ENCODE measurements at places on chromosomes 4 and X.

GRCh38 chr4:113643505-113643904 lies 118.0 kb downstream of the CAMK2D start:
- DNase-seq: no peak

DNA sequence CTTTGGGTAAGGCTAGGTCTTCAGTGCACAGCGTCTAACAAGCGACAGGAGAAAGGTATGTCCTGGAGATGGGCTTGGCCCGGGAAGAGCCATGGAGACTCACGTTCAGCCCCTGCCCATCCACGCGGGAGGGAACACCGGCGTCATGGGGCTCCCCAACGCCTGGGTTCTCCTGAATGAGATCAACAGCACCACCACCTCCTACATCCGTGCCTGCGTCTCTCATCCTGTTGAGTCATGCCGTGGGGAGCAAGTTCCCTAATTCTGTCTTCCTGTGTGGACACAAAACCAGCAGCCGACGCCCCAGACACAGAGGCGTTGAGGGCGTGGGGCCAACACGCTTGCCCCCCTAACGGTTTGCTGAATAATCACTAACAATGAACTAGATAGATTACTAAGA lies 20.1 kb upstream of the IL3RA start:
- peak; percentile 15 for DNase-seq

DNA sequence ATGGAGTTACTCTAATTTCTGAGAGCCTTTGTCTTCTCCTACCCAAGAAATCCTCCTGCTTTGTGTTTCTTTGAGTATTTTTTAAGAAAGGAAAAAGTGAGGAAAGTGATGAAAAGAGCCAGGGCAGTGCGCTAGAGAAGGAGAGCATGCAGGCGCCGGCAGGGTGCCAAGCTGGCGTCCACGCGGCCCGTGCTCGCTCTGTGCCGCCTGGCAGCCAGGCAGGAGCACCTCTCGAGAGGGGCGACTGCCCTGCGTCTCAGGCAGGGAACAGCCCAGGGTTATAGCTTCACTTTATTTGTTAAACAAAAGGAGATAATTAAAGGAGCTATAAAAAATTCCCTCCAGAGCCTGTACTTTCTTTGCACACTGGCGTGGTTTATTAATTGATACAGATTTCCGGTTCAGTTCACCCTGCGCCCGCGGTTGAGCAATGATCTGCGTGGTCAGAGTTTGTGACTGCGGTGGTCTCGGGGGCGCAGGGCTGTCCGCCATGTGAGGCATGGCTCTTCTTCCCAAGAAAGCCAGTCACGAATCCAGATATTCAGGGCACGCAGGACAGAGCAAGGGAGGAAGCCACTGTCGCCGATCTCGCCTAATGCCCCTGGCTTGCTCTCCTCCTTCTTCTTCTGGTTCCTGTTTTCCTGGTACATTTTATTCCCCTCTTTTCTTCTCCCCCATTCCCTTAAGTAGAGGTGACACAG lies 110.8 kb upstream of the PAQR3 start:
- DNase-seq: no peak

DNA sequence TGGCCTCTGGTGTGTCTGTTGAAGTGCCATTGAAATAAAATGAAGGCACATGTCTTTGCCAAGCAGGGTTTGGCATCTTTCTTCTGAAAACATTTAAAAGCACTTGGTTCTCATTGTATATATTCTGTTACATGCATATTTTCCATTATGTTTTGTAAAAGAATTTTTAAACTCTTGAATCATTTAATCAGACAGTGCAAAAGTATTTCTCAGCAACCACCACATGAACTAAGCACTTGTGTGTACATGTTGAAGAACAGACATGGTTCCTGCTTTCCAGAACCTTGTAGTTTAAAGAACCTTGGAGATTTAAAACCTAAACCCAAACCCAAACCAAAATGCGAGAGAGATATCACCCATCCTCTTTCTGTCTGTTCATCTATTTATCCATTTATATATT lies 220.3 kb upstream of the GIMD1 start:
- no peak for DNase-seq

GRCh38 chr4:76585272-76585671 lies 150.2 kb downstream of the SHROOM3 start:
- no peak for DNase-seq

DNA sequence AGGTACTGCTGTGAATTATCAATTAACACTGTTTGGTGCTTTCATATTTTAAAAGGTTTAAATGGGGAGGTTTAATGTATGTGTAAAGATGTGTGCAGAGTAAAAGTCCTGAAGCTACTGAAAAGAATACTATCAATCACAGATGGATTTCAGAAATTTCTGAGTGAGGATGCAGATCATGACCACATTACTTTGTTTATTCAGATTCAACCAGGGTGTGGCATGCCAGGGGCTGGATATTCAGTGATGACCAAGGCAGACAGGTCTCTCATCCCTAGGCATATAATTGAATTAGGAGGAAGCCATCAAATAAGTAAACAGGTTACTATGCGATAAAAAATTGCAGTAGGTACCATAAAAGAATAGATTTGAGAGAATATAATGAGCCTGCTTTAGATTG lies 28.0 kb upstream of the ANKRD50 start:
- DNase-seq: no peak

GRCh38 chr4:5524446-5525299 lies 183.7 kb downstream of the EVC2 start:
- DNase-seq: no peak

DNA sequence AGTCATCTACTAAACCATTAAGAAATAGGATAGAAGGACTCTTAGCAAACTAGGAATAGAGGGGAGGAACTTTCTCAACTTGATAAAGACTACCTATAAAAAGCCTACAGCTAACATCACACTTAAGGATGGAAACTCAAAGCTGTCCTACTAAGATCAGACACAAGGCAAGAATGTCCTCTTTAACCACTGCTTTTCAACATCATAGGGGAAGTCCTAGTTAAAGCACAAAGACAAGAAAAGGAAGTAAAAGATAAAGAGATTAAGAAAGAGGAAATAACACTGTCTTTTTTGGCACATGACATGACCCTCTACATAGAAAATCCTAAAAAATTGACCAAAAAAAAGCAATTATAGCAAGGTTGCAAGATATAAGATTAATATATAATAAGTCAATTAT lies 136.6 kb downstream of the FBXW7 start:
- no peak for DNase-seq

DNA sequence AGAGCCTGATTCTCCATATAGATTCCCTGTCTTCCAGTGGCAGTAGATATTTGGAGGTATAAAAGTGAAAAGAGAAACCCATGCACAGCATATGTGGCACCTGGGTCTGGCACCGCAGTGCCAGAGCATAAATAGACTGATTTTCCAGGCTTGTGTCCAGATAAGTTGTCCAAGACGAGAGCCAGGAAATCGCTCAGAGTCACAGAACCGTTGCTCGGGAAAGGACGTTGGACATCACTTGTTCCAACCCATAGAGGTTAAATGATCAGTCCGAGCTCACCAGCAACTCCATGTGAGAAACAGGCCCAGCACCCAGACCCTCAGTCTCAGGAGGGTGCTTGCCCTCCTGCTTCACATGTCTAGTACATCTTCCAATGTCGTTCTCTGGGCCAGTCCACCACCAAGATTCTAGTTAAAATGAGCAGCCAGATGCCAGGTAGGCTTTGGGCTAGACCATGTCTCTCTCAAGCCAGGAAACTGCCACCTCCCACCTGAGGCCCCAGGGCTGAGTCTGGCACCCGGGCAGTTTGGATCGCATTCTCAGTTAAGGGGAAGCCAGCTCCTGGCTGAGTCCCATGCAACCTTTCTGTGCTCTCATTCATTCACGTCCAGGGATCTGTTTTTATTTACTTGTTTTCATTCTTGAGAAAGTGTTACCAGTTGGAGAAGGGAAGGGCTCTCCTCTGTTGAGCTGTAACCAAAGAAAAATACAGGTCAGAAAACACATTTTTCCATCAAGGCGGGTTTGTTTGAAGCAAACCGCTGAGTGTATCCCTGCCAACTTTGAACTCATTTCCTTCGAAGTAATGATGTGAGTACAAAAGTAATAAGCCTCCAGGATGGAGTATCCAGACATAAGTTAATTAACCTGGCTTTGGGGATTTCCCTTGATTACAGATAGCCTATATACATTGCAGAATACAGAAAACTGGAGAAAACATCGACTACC lies 91.7 kb downstream of the PHOX2B start:
- DNase-seq: no peak

DNA sequence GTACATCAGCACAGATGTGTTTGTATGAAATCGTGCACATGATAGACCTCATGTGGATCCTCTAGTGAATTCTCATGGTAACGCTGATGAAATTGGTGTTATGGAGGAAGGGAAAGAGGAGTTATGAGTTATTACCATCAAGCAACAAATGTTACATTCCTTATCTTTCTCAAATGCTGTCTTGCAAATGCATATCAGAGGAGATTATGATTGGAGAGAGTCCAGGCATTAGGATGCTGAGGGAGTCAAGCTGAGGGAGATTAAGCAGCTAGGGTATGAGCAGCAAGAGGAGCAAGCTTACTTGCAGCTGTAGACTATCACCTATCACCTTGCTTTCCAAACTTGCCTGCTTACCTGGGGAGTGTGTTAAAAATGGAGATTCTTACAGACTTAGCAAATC lies 36.8 kb upstream of the SFRP2 start:
- DNase-seq: no peak

- DNase-seq: no peak
Measured at GRCh38 chr4:164424846-164425245, 329.1 kb upstream of the SMIM31 start.

GRCh38 chr4:152165146-152165545 lies 370.7 kb downstream of the FBXW7 start:
- no peak for DNase-seq

DNA sequence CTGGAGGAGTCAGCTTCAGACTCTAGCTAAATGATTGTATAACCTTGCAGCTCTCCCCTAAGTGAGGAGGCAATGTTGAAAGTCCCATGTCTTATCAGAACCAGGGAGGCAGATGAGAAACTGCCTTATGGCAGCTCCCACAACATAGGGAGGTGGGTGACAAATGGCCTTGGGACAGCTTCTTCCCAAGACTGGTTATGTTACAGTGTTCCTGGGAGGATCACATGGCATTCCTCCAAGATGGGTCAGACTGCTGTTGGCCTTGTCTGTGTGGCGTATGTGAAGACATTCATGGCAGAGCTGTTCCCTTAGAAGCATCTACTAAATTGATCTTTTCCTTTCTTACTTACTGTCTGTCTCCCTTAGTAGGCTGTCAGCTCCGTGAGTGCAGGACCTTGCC lies 42.0 kb downstream of the HPRT1 start:
- no peak for DNase-seq

GRCh38 chr4:156929386-156930105 lies 42.1 kb downstream of the PDGFC start:
- no peak for DNase-seq

DNA sequence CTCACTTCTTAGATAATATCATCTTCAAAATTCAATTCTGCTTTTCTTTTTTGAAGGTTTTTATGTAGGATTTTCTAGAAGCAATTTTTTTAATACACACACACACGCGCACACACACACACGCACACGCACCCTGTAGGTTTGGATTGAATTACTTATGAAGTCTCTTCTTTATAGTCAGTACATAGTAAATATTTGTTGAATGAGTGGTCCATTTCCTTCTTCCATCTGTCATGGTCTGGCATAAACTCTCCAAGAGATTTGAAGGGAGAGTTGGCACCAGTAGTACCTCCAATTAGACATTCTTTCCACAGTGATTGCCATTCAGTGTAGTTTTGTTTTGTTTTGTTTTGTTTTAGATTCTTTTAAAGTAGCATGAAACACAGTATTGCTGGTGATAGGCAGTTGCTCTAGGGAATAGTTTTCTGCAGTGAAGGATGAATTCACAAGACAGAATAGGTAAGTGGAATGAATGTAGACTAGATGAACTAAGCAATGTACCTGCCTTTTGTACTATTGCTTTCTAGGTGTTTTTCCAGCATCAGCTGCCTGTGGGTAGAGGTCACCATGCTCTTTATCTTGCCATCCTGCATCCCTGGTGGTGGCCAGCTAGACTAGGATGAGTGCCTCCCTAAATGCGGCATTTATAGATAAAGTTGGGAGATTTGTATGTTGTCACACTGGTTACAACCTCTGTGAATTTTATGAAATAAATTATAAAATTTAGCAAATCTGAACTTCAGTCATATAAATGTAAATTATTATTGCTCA lies 20.5 kb downstream of the PDLIM5 start:
- no peak for DNase-seq

GRCh38 chr4:112201915-112202505 lies 29.6 kb upstream of the AP1AR start:
- DNase-seq: no peak

DNA sequence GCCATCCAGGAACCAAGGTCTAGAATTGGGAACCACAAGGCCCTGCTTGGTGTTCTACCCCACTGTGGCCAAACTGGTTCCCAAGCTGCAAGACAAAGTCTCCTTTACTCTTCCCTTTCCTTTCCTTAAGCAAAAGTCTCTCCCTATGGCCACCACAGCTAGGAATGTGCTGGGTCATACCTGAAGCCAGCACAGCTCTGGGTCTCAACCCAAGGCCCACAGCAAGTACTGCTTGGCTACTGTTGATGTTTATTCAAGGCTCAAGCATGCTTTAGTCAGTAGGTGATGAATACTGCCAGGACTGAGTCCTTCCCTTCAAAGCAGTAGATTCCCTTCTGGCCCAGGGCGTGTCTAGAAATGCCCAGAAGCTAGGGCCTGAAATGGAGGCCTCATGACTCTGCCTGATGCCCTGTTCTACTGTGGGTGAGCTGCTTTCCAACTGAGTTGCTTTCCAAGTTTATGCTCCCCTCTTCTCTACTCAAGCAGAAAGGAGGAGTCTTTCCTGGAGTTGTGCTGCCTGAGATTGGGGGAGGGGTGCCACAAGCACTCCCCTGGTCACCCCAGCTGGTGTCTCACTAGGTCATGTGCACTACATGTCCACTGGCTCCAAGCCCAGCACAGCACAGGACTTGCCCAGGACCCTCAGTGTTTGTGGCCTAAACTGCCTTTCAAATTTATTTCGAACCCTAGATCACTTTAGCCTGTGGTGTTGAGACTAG lies 44.9 kb downstream of the STAP1 start:
- no peak for DNase-seq

DNA sequence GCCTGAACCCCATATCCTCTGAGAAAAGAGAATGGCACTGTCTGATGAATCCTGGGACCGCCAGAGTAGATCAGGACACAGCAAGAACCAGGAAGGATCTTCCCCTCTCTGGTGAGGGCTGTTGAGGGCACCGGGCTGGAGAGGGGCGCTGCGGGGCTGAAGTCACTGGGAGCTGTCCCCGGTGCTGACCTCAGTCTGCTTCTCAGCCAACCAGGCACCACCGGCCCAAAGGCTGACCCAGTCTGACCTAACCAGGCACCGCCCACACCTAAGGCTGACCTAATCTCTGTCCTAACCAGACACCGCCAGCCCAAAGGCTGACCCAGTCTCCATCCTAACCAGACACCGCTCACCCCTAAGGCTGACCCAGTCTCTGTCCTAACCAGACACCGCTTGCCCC lies 82.8 kb downstream of the CPZ start:
- DNase-seq: no peak

DNA sequence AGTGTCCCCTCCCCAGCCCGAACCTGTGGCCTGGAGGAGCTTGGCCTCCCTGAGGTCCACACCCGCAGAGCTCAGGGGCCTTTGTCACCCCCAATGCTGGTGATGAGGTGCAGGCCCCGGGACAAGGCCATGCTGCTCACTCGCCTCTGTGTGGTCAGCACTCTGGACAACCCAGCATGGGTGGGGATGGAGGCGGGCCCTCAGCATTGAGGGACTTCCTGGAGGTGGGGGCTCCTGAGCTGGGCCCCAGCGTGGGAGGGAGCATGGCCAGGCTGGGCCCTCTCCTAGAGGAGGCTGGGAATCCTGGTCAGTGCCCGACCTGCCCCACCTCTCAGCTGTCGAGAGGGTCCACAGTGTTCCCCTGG lies 30.6 kb downstream of the TACC3 start:
- DNase-seq: no peak
